ENCODE measurements at places on chromosomes 11 and 22.
A peak's percentile ranks its signal among the peaks of the same experiment; 100 is the strongest.

- no peak for DNase-seq
Measured at GRCh38 chr22:31354515-31354914, 8.4 kb upstream of the PATZ1 start.

- no peak for DNase-seq
Measured at GRCh38 chr22:38953091-38953490, 4.3 kb upstream of the APOBEC3A start.

DNA sequence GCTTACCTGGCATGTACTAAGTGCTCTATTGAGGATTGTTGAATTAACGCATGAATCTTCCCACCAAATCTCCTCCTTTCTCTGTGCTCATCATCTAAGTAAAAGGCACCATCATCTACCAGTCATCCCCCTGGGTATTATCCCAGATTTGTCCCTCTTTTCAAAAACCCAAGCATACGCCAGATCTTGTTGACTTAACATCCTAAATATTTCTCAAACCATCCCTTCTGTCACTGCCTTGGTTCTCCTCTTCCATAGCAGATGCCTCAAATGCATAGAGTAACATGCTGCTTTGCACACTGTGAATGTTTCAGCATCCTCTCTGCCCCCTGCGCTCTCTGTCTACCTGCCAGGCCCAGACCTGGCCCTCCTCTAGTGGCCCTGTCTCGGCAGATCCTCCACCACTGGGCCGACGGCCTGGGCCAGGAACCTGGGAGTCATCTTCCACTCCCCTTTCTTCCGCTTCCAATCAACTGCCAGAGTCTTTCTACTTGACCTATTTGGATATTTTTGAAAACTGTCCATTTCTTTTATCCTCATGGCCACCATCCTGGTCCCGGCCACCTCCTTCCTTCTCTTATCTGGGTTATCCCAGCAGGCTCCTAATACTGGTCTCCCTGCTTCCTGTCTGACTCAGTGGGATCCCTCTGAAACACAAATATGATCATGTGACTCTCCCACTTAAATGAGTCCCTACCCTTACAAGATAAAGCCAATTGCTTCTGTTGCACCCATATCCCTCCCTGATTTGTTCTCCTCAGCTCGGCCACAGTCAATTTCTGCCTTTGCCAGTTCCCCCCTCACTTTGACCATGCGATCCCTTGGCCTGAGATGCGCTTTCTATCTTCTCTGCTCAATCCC lies 3.4 kb upstream of the TAB1 start:
- DNase-seq, result no peak

DNA sequence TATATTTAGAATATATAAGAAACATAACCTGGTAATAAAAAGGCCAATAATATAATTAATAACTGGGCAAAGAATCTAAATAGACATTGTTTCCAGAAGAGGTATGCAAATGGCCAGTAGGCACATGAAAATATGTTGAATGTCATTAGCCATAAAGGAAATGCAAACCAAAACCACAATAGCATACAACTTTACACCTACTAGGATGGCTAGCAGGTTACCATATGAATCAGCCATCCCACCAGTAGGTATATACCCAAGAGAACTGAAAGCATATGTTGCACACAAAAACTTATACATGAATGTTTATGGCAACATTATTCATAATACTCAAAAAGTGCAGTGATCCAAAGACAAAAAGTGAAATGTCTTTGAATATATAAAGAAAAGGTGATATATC lies 2.7 kb upstream of the OR2D2 start:
- DNase-seq, result no peak

DNA sequence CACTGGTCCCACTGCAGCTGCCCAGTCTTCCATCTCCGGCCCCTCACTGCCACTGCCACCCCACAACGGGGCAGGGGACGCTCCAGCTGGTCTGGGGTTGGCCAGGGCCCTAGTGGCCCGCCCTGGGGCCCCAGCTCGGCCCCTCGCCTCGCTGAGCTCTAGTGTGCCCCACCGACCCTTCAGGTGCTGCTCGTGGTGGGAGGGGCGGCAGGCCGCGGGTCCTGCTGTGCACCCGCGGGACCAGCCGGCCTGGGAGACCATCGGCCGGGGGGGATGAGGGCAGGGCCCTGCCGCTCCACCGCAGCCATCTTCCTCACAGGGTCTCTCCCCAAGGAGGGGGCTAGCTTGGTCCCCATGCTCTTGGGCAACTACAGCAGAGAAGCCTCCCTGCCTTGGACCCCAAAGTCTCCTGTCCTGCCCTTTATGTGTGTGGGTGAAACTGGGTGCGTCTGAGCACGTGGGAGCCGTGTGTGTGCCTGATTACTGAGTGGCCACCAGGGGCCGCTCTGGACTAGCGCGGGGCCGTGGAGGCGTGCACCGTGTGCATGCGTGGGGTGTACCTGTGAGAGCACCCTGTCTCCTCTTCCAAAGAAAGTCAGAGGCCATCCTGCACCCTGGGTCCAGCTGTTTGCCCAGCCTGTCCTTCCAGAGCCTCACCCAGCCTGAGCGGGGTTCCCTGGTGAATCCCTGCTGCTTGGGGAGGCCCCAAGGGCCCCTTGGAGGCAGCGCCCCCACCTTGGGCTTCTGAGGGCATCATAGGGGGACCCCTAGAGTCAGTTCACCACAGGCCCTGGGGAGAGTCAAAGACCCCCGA lies 6.0 kb upstream of the ACR start:
- no peak for DNase-seq

- no peak for DNase-seq
Measured at GRCh38 chr11:111623527-111624030, 21.3 kb downstream of the SIK2 start.

- no peak for DNase-seq
Measured at GRCh38 chr11:62195945-62196344, 5.9 kb downstream of the SCGB1D1 start.

DNA sequence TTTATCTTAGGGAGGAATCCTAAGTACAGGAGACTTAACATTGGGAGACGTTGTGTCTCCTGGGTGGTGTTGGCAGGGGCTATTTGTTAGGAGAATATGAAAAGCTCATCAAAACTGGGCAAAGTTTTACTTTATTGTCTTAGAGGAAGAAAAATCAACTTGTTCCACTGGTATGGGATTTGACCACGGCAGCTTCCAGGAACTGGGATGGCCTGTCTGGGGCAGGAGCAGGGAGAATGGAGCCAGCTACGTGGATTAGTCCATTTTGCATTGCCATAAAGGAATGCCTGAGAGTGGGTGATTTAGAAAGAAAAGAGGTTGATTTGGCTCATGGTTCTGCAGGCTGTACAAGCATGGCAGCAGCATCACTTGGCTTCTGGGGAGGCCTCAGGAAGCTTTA lies 198.4 kb downstream of the ADAMTS15 start:
- DNase-seq, result no peak

DNA sequence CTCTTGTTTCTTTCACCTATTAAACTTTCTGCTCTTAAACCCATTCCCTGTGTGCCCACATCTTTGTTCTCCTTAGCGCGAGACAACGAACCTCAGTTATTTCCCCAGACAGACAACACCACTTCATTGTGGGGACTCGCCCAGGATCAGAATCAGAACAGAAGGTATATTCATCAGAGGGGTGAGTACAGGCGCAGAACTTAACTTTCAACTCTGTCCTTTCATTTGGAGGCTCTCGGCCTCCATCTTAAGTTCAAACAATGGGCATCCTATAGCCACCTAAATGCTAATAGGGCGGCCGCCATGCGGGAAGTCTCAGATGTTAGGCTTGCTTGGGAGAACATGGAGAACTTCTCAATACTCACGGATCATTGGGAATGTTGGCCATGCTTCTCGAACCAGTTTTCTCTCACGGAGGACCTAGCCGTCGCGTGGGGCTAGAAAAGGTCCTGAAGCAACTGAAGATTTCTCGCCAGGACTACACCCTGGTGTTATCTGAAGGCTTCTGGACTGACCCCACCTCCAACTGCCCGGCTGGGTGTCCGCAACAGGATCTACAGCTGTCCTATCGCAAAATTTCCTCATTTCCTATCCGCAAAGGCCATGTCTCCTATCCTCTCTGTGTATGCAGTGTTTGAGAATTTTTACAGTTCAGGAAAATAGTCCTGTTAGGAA lies 13.4 kb upstream of the HYLS1 start:
- no peak for DNase-seq

GRCh38 chr11:27462543-27462942 lies 10.0 kb downstream of the LGR4 start:
- no peak for DNase-seq

GRCh38 chr22:47356511-47357011 lies 594.1 kb downstream of the TBC1D22A start:
- no peak for DNase-seq

DNA sequence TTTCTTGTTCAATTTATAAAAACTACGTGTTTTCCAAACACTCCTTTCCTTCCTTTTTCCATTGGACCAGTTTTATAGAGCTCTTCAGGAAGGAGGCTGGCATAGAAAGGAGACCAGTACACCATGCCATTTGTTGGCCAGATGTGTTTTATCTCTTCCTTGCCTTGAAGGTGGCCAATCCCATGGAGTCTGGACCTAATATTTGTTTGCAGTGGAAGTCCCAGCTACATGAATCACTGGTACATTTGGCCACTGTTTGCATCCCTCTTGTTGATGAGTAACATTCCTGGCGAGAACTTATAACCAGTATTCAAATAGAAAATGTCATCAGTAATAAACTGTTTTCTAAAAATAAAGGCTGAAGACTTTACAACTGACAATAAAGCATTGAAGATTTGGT lies 110.2 kb downstream of the ANO3 start:
- DNase-seq, result no peak

DNA sequence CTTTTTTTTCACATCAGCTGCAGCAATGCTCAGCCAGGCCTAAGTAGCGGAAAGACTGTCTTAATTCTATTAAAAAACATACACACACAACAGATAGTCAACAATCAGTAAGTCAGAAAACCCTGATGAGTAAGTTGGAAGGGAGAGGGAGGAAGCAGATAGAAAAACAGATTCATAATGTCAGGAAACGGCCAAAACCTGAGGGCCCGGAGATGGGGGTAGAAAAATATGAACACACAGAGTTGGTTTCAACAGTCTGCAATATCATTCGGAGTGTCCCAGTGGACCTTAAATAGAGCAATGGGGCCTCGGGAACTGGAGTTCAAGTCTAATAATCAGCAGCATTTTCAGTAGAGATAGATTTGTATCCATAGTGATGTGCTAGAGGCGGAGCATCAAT lies 14.8 kb downstream of the LRRC55 start:
- peak; percentile 63 for DNase-seq

GRCh38 chr11:115069599-115069998 lies 391.3 kb downstream of the NXPE2 start:
- no peak for DNase-seq

DNA sequence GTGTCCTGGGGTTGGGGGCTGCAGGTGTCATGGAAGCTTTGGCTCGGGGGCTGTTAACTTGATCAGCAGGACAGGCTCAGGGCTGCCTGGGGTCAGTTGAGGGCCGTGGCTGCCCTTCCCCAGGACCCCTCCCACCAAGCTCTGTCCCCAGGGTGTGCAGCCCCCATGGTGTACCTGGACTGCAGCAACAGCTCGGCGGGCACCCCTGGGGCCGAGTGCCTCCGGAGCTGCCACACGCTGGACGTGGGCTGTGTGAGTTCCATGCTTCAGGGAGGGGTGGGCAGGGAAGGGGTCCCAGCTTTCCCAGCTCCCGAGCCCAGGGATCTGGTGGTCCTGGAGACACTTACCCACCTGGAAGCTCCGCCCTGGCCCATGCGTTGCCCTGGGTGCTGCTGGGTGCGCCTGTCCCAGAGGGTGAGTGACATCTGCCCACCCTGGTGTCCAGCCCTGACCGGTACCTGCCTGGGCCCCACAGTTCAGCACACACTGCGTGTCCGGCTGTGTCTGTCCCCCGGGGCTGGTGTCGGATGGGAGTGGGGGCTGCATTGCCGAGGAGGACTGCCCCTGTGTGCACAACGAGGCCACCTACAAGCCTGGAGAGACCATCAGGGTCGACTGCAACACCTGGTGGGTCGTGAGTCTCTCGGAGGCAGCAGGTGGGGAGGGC lies 11.3 kb downstream of the MUC5B start:
- DNase-seq, result no peak

- no peak for DNase-seq
Measured at GRCh38 chr11:73729594-73730206, 31.2 kb downstream of the RAB6A start.

- DNase-seq, result peak; percentile 43
Measured at GRCh38 chr22:28142361-28142961, 223.4 kb upstream of the PITPNB start.

- DNase-seq, result peak; percentile 31
Measured at GRCh38 chr11:45745065-45745811, 59.7 kb upstream of the SLC35C1 start.

DNA sequence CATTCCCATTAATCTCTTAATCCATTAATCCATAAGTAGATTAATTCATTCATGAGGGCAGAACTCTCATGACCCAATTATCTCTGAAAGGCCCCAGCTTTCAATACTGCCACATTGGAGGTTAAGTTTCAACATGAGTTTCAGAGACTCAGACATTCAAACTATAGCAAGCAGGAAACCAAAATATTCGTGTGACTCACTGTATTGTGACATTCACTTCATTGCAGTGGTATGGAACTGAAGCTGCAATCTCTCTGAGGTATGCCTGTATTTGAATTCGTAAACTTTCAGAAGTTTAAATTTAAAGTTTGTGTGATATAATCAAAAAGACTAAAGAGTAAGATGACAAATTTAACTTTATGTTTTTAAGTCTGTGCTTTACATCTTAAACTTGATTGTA lies 2.9 kb upstream of the OR52J3 start:
- no peak for DNase-seq

- DNase-seq, result no peak
Measured at GRCh38 chr22:38027487-38027886, 29.7 kb upstream of the PICK1 start.

GRCh38 chr11:93895106-93895862 lies 44.9 kb upstream of the VSTM5 start:
- DNase-seq, result peak; percentile 45

GRCh38 chr22:36897611-36898010 lies 15.8 kb upstream of the CSF2RB start:
- DNase-seq, result no peak

DNA sequence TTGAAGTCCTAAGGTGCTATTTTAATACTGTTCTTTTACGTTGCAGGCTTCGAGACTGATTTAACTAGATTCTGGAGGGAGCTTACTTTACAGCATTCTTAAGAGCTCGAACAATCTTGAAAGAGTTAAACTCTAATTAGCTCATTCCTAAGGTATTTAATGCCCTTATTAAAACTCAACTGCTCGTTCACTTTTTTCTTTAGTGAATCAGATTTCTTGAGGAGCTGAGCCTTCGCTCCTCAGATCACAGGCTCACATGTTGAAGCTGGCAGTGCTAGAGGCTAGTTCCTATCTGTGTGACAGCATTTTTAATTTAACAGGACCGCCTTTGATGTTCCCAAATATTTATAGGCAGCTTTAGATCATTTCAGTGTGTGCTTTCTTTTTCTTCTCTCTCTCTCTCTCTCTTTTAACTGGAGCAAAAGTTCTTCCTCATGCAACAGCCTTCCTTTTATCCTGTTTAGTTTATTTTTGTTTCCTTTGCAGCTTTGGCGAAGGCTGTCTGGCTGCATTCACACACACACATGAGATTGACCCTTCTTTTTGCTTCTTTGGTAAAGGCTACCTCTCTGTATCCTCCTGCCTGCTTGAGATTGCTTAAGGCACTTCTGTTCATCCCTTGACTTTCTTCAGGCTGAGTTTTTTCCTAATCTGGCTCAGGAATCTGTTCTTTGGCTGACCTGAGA lies 21.0 kb downstream of the ZNRF3 start:
- no peak for DNase-seq

- DNase-seq, result no peak
Measured at GRCh38 chr11:112304914-112305313, 44.3 kb upstream of the PLET1 start.

All from hindlimb muscle (tissue), 1 donor.